KG1 (cell line): ENCODE measurements at places on chromosomes 2 and 18.

- DNase-seq, result no peak
Observed at GRCh38 chr2:62150597-62151305, 45.2 kb upstream of the B3GNT2 start.

DNA sequence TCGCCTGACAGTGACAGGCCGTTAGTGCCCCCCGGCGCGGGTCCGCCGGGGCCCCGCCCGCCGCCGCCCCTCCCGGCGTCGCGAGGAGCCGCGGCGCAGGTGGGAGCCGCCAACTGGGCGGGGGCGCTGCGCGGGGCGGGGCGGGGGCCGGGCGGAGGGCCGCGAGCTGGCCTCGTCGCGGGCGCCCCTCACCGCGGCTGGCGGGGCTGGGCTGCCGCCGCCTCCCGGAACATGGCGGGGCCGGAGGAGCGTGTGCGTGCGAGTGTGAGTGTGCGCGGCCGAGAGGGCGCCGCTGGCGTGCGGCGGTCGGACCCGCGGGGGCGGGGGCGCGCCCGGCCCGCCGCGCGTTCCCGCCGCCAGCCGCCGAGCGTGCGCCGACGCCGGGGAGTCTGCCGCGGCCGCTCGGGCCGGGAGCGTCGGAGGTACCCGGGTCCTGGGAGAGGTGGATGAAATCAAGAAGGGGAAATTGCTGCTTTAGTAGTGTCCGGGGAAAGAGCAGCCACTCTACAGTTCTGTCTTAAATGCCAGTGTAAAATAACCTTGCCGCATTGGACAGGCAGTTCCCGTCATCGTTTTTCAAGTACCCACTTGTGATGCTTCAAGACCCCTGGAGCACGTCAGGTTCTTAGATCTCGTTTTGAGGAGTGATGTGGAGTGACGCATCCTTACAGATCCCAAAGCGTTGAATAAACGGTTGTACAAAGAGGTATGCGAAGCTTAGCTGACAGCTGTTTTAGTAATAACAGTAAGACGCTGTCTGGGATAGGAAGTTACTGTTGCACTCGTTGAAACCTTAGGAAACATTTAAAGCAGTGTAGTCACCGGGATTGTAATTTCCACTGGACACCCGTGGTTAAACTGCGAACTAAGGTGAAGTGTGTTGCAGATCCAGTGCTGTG, 836 bp downstream of the ANKRD12 start:
- peak; percentile 75 for DNase-seq

DNA sequence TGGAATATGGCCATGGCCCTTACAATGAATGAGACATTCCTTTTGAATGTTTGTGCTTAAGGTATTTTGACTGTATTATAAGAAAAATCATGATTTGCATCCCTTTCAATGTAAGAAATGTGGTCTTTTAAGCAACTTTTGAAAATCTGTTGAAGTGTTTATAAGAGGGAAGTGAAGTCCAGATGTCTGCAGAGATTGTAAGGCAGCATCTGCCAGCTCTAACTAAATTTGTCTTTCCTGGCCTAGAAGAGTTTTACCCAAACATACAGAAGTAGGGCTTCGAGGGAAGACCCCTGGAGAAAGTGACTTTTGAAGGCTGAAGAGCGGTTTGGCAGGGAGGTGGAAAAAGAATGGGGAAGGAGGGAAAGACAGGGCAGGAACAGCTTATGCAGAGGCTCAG, 12.2 kb downstream of the EML6 start:
- no peak for DNase-seq

- DNase-seq, result no peak
Observed at GRCh38 chr2:119879502-119879901, 119.8 kb downstream of the PTPN4 start.

DNA sequence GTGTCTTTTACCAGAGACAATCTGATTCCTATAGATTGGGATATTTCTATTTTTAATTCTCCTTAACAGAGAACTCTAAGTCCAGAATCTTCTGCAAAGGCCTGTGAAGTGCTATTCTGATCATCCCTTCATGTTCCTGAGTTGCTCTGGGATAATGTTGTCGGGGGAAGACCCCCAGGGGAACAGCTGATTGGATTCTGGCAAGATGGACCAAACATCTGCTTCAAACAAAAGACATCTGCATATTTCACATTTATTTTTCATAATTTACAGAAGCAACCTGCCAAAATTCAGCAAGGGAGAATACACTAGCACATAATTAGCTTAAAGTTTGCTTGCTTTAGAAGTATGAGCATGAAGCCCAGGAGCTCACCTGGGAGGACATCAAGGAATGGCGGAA, 116.0 kb upstream of the ETAA1 start:
- DNase-seq, result no peak

- no peak for DNase-seq
Observed at GRCh38 chr2:109597283-109597682, 16.5 kb downstream of the SEPTIN10 start.

- no peak for DNase-seq
Observed at GRCh38 chr2:120456867-120457266, 110.9 kb downstream of the INHBB start.

- DNase-seq, result no peak
Observed at GRCh38 chr2:127043367-127044164, 63.4 kb downstream of the BIN1 start.

DNA sequence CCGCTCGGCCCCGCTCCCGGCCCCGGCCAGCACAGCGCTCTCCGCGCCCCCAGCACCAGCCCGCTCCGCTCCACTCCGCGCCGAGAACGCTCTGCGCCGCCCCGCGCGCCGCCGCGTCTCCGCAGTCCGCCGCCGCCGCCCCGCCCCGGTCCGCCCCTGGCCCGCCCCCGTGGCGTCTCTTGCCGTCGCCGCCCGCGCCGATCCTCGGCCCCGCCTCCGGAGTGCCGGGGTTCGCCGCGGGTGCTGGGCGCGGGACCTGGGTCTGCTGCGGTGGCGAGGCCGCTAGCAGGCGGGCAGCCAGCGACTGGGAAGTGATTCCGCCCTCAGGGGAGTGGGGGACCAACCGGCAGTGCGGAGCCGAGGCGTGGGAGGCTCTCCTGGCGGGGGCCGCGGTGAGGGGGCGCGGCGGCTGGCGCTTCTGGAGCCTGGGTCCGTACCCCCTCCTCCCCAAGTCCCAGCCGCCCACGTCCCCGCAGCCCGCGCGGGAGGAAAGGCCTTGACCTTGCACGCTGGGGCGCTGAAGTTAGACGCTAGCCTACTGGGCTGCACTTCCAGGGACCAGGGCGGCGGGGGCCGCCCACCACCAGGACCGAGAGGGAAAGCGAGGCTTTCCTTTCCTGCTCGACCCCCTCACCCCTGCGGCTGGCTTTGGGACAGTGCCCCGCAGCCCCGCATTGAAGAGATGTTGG, at the start of gene HS6ST1:
HS6ST1 (minus strand) TSS at position 93 of the 689 bp plus-strand sequence. CDS start 305 bp downstream, outside the sequence.
- DNase-seq, result peak; percentile 68

GRCh38 chr2:230158468-230158867, 61.3 kb downstream of the SP110 start:
- DNase-seq, result no peak

- DNase-seq, result no peak
Observed at GRCh38 chr2:196012314-196012713, 56.3 kb downstream of the DNAH7 start.

- DNase-seq, result no peak
Observed at GRCh38 chr2:237591141-237591881, 777 bp upstream of the RAB17 start.

GRCh38 chr2:166419616-166419934, 43.8 kb upstream of the SCN9A start:
- DNase-seq, result no peak

DNA sequence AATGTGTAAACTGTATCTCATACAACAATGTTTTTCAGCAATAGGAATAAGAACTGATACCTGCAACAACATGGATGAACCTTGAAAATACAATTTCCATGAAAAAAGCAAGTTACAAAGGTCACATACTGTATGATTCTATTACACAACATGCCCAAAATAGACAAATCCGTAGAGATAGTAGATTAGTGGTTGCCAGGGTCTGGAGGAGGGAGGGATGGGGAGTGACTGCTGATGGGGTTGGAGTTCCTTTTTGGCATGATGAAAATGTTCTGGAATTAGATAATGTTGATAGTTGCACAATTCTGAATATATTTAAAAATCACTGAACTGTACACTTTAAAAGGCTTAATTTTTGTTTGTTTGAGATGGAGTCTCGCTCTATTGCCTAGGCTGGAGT, 33.8 kb downstream of the UBXN4 start:
- DNase-seq, result no peak
